ENCODE measurements at places on chromosomes 3 and 15.

DNA sequence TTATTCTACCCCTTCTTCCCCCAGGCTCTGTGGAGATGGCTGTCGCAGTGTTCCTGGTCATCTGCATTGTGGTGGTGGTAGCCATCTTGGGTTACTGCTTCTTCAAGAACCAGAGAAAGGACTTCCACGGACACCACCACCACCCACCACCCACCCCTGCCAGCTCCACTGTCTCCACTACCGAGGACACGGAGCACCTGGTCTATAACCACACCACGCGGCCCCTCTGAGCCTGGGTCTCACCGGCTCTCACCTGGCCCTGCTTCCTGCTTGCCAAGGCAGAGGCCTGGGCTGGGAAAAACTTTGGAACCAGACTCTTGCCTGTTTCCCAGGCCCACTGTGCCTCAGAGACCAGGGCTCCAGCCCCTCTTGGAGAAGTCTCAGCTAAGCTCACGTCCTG is 12.9 kb downstream of the SPINT1 start:
- no peak for DNase-seq

DNA sequence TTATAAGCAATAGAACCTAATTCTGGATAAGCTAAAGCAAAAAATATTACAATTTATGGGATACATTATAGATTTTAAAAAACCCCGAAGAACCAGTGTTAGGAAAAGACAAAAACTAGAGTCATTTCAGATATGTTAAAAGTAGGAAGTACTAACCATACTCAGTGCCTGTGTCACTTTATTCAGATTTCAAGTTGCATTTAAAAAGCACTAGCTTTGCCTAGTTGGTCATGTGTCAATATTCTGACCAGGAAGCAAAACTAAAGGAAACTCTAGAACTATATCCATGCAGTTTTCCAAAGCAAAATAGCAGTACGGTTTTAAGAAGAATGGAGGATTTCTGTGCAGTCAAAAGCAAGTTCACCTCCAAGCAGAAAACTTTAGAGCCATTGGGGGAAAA is 88.4 kb downstream of the RAP2B start:
- no peak for DNase-seq

GRCh38 chr3:123783811-123784210 is 100.3 kb downstream of the MYLK start:
- DNase-seq: no peak

DNA sequence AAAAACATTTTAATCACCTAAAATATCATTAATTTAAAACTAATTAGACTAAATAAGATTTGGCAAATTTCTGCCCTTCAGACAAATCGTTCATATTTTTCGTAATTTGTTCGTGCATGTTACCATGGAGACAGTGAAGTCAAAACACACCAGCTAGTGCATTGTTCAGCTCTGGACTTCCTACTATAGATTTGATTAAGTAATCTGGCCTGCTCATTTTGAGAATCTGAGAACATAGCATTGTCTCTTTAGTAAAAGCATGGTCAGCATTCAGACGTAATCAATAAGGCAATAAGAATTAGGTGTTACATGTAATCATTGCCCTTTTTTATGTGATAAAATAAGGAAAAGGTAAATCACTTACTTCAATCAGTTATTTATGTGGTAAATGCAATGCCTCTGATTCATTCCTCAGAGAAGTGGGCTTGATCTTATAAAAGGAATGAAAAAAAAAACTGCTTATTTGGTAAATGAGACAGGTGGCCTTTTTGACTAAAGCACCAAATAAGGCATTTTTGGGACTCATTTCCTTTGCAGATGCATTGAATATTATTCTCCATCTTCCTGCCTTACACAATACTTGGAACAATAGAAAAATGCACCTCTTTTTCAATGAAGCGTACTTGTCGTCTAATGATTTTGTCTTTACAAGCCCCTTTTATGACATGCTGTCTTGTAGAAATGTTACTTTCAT is 84.5 kb upstream of the FNDC3B start:
- no peak for DNase-seq

DNA sequence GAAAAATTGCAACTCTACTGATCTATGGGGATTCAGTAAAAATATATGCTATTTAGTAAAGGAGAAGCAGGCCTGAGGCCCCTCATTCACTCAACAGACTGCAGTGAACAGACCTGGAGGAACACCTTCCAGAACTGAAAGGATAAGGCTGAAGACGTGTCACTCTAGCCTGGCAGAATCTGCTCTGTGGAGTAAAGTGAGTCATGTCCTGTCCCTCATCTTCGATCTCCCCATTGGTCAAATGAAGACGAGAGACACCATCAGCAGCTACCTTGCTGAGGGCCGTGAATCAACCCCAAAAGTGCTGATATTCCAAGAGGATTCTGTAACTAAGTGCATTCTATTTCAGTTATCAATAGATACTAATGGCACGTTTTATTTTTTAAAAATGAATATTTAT is 359.7 kb downstream of the FGF12 start:
- DNase-seq: no peak

DNA sequence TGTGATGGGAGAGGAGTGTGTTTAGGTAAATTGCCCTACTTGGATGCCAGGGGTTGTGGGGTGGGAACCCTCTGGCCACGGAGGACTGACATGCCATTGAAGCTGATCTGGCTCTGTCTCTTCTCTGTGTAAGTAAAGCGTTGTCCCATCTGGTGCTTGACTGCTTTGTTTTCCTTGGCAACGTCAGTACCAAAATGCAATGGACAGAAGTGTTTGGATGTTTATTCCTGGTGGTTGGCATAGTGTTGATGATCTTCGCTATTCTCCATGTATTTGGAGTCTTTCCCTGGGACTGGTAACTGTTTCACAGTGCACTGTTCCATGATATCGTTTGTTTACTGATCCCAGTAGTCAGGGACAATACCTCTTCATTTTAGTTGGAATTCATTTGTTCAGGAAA is 130.5 kb upstream of the MCTP2 start:
- no peak for DNase-seq

- no peak for DNase-seq
Measured at GRCh38 chr15:53834214-53834613, 74.8 kb upstream of the WDR72 start.
